ENCODE measurements at places on chromosomes 4 and X. TPM values are rescaled to one million over a fixed set of nuclear protein-coding genes. Genes with fewer than 3 reads are reported as not detected.
A peak's percentile ranks its signal among the peaks of the same experiment; 100 is the strongest.

Gene RPS6KA6
- polyA plus RNA-seq: 0.26 TPM

- no peak for DNase-seq
Measured at GRCh38 chr4:187000281-187000680, 276.6 kb upstream of the FAT1 start.

GRCh38 chr4:40458683-40459082, 123.5 kb downstream of the CHRNA9 start:
- no peak for DNase-seq

Gene XAGE2
- polyA plus RNA-seq: not detected

GRCh38 chr4:133440404-133440803, 291.3 kb downstream of the PCDH10 start:
- DNase-seq: no peak

Gene SPP1
- not detected for polyA plus RNA-seq

- DNase-seq: no peak
Measured at GRCh38 chr4:25504932-25505636, 128.0 kb downstream of the ANAPC4 start.

Gene UGT2B7
- polyA plus RNA-seq: not detected

Gene TRIM2
- polyA plus RNA-seq: 1.2 TPM

Gene TREX2
- polyA plus RNA-seq: 0.32 TPM

Gene MAGEA10
- not detected for polyA plus RNA-seq

DNA sequence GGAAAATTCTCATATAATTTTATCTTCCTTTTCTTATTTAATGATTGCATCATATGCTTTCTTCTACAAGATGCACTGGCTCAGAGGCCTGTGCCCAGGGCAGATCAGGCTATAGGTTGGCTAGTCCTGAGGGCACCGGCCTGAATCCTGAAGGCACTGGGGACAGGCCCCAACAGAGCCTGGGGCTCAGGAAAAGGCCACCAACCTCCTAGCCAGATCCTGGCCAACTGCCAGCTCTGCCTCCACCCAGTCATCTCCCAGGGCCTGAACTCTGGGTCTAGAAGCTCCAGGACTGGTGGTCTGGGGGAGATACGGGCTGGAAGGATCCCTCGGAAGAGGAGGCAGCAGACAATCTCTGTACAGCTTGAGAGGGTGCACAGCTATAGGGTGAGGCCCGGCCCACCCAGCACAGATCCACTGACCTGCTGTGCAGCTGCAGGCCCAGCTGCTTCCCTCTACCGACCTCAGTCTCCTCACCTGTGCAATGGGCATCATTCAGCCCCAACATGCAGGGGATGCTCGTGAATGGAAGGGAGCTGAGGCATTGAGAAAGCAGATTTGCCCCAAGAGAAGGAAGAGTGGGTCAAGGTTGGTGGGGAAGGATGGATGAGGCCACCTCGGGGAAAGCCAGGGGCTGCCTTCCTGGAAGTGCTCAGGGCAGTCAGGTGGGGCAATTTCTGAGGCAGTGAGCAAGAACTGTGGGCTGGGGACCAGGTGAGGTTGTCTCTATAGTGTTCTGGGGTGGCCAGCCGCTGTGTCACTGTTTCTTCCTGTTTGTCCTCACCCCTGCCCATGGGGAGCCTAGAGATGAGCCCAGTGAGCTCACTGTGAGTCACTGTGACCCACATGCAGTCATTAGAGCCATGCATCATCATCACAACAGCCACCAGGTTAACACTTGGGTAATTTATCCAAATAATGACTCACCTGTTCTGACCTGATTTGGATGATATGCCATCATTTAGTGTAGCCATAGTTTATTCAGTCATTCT, 22.4 kb upstream of the XAGE2 start:
- DNase-seq: no peak

DNA sequence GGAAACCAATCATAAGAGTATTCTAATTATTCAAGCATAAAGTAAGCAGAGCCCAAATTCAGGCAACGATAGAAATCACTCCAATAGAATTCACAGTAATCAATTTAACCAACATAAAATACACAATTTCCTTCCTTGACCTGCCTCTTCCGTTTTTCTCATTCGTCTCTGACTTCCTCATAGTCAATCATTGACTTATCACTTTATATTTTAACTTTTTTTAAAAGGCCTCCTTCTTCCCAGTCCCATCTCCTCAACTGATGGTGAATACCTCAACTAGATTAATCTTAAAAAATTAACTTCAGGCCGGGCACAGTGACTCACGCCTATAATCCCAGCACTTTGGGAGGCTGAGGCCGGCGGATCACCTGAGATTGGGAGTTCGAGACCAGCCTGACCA, 13.3 kb downstream of the CNOT6L start:
- no peak for DNase-seq

DNA sequence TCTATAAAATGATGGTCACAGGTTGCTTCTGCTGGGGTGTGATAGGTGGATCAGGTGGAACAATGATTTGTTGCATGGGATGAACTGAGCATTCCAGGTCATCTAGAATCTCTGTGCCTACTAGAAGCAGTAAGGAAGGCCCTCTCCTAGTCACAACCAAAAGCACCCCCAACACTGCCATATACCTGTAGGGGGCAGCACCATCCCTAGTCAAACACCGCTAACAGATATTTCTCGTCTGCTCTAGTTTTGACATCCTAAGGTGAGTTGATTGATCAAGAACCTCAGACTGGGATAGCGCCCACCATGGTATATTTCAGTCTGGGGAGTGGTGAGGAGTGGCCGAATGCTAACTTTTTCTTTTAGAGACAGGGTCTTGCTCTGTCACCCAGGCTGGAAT, 160.2 kb downstream of the NHS start:
- peak; percentile 2 for DNase-seq

- no peak for DNase-seq
Measured at GRCh38 chrX:122945328-122945727, 238.8 kb upstream of the GRIA3 start.

DNA sequence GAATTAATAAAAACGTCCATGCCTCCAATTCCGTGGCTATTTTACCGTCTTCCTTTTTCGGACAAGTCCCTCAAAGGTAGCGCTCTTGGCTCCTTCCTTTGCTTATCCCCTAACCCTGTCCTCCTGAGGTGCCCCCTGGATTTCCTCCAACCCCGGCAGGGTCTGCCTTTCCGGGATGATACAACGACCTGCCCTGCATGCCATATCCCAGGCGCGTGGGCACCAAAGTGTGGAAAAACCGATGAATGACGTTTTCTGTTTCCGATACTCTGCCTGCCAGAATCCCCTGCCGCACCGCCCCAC, 706 bp upstream of the CSTF2 start:
- no peak for DNase-seq

Gene PLCXD1
- 4.2 TPM for polyA plus RNA-seq

- DNase-seq: no peak
Measured at GRCh38 chrX:35339796-35340195, 397.2 kb downstream of the FAM47B start.

- no peak for DNase-seq
Measured at GRCh38 chr4:31236639-31237173, 516.5 kb downstream of the PCDH7 start.

DNA sequence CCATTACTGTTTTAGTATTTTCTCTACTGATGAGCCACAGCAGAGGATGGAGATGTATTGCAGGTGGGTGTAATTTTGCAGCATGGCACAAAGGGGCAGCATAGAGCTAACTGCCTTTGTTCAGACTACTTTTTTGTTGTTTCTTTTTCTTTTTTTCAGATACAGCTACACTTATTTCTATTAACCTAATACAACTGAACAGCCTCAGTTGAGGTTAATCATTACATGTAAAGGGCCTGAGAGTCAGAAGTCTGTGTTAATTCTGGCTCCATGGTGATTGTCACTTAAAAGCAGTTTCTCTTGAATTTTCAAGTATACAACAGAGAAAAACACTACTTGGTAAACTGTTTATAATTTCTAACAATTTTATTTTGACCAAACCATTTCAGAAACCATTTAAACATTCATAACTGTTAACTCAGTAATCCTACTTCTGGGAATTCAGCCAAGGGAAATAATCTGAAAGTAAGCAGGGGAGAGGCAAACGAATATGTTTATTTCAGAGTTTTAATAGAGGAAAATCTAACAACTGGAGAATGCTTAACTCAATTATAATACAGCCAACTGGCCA, 13.9 kb upstream of the PPEF2 start:
- DNase-seq: peak; percentile 28

GRCh38 chr4:62548108-62548524, 1348.0 kb downstream of the ADGRL3 start:
- no peak for DNase-seq

Measured in naive thymus-derived CD8-positive, alpha-beta T cell (primary cell).